ENCODE measurements at places on chromosomes 11 and 22. TPM values are rescaled to one million over a fixed set of nuclear protein-coding genes. Genes with fewer than 3 reads are reported as not detected.

THAP12 gene
- 18.0 TPM for total RNA-seq

DDT gene
- total RNA-seq = 158 TPM

MUC5B gene
- total RNA-seq = not detected

INS gene
- 1.1 TPM for total RNA-seq

BID gene
- 10.2 TPM for total RNA-seq

VWCE gene
- total RNA-seq = 1.1 TPM

TSSK2 gene
- not detected for total RNA-seq

VWA5A gene
- 7.1 TPM for total RNA-seq

TEX12 gene
- total RNA-seq = not detected

OR4D5 gene
- total RNA-seq = not detected

PKDREJ gene
- total RNA-seq = 0.06 TPM

ATM gene
- total RNA-seq = 45.5 TPM

INPPL1 gene
- 107 TPM for total RNA-seq

CNIH2 gene
- total RNA-seq = not detected

OR8B8 gene
- total RNA-seq = 0.20 TPM
